H9 (cell line): ENCODE measurements at places on chromosomes 13 and 19. TPM values are rescaled to one million over a fixed set of nuclear protein-coding genes. Genes with fewer than 3 reads are reported as not detected.

LINGO3 gene
- total RNA-seq = 0.28 and 0.61 TPM in 2 replicates

PABPC3 gene
- 0.26 and 0.31 TPM in 2 replicates for total RNA-seq

DNA sequence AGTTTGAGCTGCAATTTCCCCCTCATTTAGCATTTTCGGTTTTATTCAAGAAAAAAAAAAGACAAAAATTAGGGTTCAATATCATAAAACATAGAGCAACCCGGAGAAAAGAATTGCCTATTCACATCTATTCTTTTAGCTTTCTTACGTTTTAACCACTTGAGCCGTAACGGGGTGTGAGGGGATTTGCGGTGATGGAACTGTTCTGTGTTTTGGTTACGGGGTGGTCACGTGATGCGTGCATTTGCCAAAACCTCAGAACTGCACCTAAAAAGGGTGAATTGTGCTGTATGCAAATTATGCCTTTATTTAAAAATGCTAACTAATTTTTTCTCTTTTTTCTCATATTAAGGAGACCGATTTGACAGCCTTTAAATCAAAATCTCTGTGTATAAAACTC is 22.1 kb downstream of the CLEC11A start:
- DNase-seq = no peak

GRCh38 chr13:107209824-107210722 is 642.1 kb upstream of the ARGLU1 start:
- DNase-seq = no peak

DNA sequence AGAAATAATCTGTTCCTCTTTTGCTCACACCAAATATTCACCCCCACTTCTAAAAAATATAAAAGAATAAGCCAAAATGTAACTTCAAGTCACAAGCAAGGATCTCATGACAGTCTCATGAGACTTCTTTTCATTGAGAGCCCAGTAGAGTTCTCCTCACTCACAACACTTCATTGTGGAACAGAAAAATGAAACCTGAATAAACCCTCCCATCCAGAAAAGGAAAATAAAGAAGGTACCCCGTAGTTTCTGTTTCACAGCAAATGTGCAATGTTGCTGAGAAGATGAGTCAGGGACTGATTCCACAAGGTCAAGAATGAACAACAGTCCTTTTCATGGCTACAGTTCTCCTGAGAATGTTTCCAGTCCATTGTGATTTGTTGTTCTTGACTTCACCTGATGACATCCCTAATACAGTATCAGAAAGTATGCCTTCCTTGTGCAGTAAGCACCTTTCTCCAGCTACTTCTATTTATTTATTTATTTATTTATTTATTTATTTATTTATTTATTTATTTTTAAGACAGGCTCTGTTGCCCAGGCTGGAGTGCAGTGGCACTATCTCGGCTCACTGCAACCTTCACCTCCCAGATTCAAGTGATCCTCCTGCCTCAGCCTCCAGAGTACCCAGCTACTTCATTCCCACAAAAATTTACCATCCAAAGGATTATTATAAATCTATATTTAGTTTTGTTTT is 6.4 kb upstream of the ZNF841 start:
- DNase-seq = no peak

DNA sequence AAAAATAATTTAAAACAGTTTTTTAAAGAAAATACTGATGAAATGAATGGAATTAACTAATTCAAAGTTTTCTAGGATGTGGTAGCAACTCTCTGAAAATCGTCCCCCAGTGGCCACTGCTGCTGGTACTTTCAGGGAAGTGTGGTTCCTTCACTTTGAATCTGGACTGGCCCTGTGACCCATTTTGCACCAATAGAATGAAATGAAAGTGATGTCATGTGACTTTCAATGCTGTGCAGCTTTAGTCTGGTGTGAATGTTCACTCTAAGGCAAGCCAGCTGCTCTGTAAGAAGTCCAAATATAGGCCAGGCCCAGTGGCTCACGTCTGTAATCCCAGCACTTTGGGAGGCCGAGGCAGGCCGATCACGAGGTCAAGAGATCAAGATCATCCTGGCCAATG is 26.4 kb upstream of the HNRNPA1L2 start:
- DNase-seq = no peak
